ENCODE measurements at places on chromosomes 12 and 14. TPM values are rescaled to one million over a fixed set of nuclear protein-coding genes. Genes with fewer than 3 reads are reported as not detected.

GPX2 gene
- not detected for total RNA-seq

MARCHF9 gene
- 2.1 TPM for total RNA-seq

RHOJ gene
- total RNA-seq, result 7.4 TPM

RNASE7 gene
- total RNA-seq, result not detected

CPM gene
- 0.08 TPM for total RNA-seq

VWF gene
- total RNA-seq, result 1.4 TPM

LBHD2 gene
- not detected for total RNA-seq

KRT80 gene
- total RNA-seq, result 0.25 TPM

MSI1 gene
- total RNA-seq, result not detected

METTL17 gene
- total RNA-seq, result 17.3 TPM

PALS1 gene
- 23.6 TPM for total RNA-seq

OLR1 gene
- not detected for total RNA-seq

KRT8 gene
- total RNA-seq, result 5.4 TPM

DNAJC22 gene
- 1.6 TPM for total RNA-seq

TAS2R46 gene
- total RNA-seq, result 4.7 TPM

CPNE6 gene
- not detected for total RNA-seq

CLEC6A gene
- not detected for total RNA-seq

KRT79 gene
- not detected for total RNA-seq

SERPINA3 gene
- total RNA-seq, result 13.6 TPM

NUBPL gene
- total RNA-seq, result 18.9 TPM

TCL1B gene
- total RNA-seq, result not detected

NRXN3 gene
- 0.18 TPM for total RNA-seq

SPTLC2 gene
- total RNA-seq, result 60.0 TPM

FMNL3 gene
- total RNA-seq, result 20.8 TPM

REP15 gene
- total RNA-seq, result 3.5 TPM

NANOG gene
- total RNA-seq, result 0.16 TPM

KCNMB4 gene
- total RNA-seq, result 2.0 TPM

EPS8 gene
- 76.6 TPM for total RNA-seq

HEBP1 gene
- 35.3 TPM for total RNA-seq

ERBB3 gene
- total RNA-seq, result 1.5 TPM

NPFF gene
- not detected for total RNA-seq

DPY19L2 gene
- 2.3 TPM for total RNA-seq

ACACB gene
- total RNA-seq, result 14.7 TPM

PCK2 gene
- total RNA-seq, result 36.5 TPM

POTEG gene
- total RNA-seq, result not detected

IAPP gene
- total RNA-seq, result not detected

PWP1 gene
- total RNA-seq, result 142 TPM

Measured in fibroblast of the aortic adventitia (primary cell).